Activated CD4-positive, alpha-beta T cell treated with anti-CD3 and anti-CD28 coated beads, Interleukin-2, amount 50 U/mL, for 24 hours (primary cell): ENCODE measurements at places on chromosomes 13 and 19.
A peak's percentile ranks its signal among the peaks of the same experiment; 100 is the strongest.

GRCh38 chr19:45643024-45643926 is 4.1 kb upstream of the EML2 start:
- peak; percentile 98 for DNase-seq

- DNase-seq: no peak
These were observed 23.5 kb upstream of the ALOX5AP start for GRCh38 chr13:30711837-30712236.

DNA sequence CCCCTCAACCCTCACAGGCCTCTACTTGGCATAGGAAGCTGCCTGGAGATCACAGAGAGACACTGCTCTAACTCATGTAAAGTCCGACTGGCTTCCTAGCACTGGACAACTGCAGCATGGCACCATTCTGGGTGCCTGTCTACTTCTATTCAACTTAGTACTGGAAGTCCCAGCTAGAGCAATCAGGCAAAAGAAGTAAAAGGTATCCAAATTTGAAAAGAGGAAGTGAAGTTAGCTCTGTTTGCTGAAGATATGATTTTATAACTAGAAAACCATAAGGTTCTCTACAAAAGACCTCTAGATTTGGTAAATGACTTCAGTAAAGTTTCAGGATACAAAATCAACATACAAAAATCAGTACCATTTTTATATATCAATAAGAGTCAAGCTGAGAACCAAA is 1017.6 kb downstream of the PCDH9 start:
- DNase-seq: no peak

- no peak for DNase-seq
These were observed 32.1 kb upstream of the SOX1 start for GRCh38 chr13:112034846-112035245.

DNA sequence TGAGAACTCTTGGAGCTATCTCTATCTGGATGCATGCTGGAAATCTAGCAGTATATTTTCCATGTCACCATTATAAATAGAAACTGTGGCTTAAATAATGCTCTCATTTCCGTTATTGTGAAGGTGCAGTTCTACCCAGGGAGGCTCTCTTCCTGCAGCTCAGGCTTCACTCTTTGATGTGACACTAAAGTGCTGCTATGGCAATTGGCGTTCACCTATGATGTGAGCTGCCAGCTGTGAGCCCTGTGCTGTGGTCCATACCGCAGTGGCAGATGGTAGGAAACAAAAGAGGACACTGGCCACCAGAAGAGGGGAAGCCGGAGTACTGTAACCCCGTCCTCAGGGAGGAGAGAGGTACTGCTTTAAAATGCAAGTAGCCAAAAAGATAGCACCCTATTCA is 40.6 kb upstream of the ZNF681 start:
- DNase-seq: peak; percentile 4

DNA sequence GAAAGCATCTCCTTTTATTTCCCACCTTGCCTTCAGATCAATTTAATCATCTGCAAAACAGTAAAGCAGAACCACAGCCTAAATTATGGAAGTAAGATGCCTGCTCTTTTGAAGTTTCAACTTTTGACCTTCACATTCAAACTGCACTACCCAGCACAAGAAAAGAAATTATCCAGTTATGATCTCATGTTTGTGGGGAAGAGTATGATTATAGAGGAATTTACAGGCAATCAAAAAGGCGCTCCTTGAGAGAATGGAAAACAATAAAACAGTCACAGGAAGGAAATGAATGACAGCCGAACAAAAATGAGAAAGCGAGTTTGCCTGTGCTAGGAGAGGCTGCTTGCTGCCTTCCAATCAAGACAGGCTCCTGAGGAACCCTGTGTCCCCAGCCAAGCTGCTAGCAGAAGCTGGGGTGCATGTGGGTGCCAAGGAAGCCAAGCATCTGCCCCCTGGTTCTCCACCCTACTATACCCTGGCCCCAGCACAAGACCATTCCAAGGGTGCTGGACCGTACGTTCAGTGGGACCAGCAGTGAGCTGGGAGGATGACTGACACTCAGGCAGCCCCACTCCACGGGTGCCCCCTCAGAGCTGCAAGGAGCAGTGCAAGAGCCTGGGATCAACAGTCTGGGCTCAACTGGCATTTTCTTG is 47.8 kb downstream of the PEPD start:
- DNase-seq: no peak

GRCh38 chr13:28248080-28248479 is 109.7 kb downstream of the PAN3 start:
- no peak for DNase-seq

- DNase-seq: no peak
These were observed 1036.8 kb downstream of the UQCRFS1 start for GRCh38 chr19:28176193-28176592.

DNA sequence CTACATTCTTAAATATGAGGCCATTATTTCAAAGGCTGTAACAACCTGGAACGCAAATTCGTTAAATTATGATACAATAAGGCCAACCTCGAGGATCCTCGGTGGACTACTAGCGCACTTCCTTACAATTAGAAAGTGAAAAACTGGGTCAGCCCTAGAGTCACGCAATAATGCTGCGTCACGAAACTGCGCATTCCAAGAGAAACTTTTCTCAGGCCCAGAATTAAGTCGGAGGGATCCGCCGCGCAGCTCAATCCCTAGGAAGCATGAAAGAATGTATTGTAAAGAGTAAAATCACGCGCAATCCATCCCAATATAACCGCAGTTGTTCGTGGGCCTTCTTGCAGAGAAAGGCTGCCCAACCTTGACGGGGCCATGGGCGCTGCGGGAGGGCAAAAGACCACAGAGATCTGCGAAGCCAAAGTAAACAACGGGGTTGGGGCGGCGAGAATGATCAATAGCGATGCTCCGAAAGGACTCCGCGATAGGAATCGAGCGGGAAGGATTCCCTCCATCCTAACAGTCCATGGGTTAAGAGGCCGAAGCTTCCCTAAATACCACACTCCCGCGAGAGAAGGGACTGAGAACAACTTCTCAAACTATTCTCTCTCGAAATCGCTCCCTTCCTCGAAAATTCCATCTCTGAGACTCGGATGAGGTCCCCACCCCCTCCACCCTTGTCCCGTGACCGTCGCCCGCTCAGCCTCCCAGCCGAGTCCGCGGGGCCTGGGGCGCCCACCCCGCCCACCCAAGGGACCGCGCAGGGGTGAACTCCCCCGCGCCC is 564 bp downstream of the SPART start:
- DNase-seq: peak; percentile 22

- DNase-seq: peak; percentile 14
These were observed 58.0 kb downstream of the PIBF1 start for GRCh38 chr13:72839831-72840426.

DNA sequence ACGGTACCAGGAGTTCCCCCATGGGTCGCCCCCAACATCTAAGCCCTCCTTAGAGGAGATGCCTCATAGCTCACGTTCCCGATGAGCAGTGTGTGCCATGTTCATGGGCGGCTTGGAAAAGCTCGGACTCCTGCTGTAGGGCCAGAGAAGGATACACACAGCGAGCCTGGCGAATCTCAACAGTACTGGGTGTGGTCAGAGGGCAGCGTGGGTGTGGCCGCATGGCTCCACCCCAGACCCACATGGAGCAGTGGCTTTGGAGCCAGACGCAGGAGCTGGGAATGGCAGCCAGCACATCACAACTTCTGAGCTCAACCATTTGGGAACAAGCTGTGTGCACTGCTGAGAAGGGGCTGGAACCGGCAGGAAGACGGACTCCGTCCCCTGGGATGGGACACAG is 15.6 kb downstream of the CAPS start:
- no peak for DNase-seq

GRCh38 chr13:99970651-99971575 is 654 bp downstream of the ZIC5 start:
- DNase-seq: no peak

DNA sequence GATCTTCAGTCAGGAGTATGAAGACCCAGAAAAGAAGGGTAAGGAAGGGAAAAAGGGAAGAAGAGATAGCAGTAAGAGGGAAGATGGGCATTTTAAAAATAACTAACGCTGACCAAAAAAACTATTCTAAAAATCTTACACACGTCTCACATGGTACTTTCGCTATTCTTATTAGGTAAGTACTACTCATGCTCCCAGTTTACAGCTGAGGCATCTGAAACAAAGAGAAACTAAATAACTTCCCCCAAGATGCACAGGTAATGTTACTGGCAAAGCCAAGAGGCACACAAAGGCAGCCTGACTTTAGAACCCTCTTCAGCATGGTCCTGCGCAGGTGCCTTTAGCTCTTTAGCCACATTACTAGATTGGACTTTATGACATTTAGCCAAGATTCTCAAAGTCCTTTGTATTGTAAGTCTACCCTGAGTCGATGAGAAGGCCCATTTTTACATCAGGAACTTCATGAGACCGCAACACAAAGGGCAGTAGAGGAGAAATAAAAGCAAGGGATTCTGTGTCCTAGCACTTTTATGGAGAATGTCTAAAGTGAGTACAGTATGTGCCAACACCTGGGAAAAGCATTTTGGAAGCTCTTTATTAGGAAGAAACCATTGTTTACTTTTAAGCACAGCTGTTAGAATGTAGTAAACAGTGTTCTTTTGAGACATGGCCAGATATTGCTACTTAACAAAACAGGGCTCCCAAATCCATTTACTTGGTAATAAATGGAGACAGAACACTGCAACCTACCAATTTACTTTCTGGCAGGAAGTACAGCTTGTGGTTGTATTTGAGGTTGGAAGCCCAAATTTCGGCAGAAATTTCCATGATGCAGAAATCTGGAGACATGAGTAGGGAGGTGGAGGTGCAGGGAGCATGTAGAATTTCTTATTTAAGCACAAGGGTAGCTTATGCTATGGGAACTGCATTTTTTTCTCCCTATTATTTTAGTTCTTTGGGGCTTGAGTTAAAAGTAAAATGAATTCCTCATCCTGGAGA is 250.7 kb downstream of the KCTD12 start:
- no peak for DNase-seq

- no peak for DNase-seq
These were observed 2.3 kb upstream of the HAS1 start for GRCh38 chr19:51726049-51726448.

DNA sequence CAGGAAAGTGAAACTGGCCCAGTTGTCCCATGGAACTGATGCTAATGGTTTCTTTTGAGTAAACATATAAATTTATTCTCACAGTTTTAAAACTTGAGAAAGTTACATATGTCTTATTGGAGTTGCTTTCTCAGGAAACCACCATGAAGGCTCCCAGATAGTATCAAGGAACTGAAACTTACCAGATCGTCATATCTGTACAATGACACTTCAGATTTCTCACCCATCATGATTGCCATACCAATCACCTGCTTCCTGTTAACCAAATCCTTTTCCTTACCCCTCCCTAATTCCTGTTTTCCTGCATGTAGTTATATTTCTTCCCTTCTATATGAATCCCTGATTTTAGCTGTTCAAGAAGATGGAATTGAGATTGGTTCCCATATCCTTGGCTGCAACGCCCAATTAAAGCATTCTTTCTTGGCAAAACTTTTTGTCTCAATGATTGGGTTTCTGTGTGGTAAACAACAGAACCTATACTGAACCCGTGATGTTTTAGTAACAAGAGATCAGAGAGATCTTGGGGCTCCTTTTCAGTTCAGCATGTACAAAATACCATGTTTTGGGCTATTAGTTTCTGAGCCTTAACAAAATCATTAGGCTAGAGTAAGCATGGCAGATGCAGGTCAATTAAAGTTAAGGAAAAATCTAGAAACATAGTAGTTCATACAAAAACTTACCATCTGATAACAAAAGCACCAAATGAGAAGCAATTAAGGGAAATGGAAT is 781.3 kb upstream of the MIR17HG start:
- no peak for DNase-seq

DNA sequence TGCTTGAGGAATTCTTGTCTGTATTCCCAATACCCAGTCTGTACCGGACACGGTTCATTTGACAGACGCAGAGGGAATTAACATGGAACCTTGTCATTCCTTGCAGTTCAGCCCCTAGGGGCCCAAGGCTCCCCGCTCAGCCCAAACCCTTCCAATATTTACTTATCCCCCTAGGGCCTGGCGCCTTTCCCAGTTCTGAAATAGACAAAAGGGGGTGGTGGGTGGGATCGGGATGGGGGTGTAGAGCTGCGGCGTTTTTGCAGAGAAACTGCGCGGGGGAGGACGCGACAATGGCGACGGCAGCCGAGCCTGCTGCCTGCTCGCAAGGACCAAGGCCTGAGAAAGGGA is 583 bp downstream of the AKAP8L start:
- no peak for DNase-seq

- DNase-seq: no peak
These were observed 19.1 kb downstream of the SYDE1 start for GRCh38 chr19:15126131-15126910.

DNA sequence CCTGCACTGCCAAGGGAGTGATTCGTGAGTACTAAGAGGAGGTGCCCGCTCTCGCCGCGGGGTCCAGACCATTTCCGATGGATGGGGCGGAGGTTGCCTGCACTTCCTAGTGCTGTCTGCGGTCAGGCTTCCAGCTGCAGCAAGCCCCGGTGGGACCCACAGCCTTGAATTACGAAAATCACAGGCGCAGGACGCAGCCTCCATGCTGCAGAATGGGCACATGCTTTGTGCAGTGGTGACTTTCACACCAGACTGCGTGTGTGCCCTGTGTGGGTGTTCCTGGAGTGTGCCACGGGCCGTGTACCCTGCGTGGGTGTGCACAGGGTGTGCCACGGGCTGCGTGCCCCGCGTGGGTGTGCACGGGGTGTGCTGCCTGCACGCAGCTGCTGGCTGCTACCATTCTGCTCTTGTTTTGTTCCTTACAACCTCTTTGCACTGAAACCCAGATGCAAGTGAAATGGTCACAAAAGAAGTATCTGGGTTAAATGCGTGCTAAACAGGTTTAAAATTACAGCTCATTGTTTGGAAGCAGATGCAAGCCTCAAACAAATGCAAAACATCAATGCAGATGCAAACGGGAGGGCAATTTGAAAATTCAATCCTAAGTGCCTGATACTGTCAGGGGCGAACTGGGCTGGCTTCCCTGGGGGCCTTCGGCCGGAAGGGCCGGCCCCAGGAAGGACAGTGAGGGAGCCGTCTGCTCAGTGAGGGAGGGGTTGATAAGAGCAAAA is 221.2 kb upstream of the SOX1 start:
- DNase-seq: no peak

GRCh38 chr19:4094761-4095487 is 28.2 kb upstream of the ZBTB7A start:
- no peak for DNase-seq

GRCh38 chr19:22144394-22144793 is 52.4 kb downstream of the ZNF676 start:
- DNase-seq: no peak
